ENCODE measurements at places on chromosomes 1 and 21.
A peak's percentile ranks its signal among the peaks of the same experiment; 100 is the strongest.

GRCh38 chr1:82538876-82539275 is 738.1 kb downstream of the ADGRL2 start:
- no peak for DNase-seq

DNA sequence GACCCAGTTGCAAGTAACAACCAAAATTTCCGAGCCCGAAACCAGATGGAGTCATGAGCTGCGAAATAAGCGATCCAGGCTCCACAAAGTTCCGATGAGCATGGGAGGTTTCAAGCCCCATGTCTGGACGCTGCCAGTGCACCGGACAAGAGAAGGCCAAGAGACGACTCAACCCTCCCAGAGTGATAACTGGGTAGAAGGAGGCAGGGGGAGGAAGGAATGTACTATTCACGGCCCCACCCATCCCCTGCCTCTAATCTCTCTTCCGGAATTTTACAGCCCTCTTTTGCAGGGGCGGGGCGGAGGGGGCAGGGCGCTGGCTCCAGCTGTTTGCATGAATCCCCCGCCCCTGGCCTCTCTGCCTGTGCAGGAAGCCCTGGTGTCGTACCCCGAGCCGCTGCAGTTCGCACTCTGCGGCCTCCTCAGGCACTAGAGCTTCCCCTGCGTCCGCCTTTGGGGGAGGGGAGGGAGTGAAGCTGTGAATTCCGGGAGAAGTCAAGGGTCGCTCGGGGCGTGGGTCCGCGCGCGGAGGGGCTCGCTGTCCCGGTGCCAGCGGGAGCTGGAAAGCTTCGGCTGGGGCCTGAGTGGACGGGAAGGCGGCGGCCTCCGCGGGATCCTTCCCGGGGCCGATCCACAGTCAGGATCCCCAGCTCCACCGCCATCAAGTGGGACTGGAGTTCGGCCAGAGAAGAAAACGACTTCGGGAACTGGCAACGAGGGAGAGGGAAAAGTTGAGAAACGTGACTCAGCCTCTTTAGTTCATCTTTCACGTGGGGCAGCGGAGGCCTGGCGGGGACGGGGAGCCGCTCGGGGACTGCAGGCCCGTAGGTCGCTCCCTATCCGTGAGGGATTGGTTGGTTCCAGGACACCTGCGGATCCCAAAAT is 6.3 kb upstream of the PTP4A2 start:
- peak; percentile 93 for DNase-seq

GRCh38 chr1:90132306-90132705 is 137.4 kb downstream of the ZNF326 start:
- no peak for DNase-seq

DNA sequence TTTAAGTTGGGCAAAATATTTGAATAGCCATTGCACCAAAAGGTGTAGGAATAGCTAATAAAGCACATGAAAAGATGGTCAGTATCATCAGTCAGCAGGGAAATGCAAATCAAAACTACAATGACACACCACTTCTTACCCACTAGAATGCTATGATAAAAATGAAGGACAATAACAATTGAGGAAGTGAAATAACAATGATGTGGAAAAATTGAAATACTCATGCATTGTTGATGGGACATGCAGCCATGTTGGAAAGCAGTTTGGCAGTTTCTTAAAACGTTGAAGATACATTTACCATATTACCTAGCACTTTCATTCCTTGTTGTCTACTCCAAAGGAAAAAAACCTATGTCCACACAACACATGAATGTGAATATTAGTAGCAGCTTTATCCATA is 28.4 kb downstream of the HSD3B1 start:
- DNase-seq: no peak

GRCh38 chr1:198287916-198288315 is 131.1 kb downstream of the NEK7 start:
- no peak for DNase-seq

- no peak for DNase-seq
Measured at GRCh38 chr1:170157820-170158219, 12.1 kb downstream of the NTMT2 start.

DNA sequence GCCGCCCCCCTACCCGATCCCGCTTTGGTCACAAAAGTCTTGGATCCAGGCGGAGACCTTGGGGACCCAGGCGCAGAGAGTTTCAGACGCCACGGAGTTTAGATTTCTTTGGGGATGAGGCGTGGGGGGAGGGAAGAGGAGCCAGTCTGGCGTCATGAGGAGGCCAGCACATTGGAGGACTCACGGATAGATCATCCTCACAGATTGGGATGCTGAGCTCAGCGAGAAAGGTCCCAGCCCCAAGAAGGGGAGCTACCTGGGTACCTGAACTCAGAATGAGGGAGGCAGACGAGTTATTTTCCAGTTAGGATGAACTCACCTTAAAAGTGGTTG is 393 bp downstream of the ELAPOR1 start:
- DNase-seq: no peak

- DNase-seq: peak; percentile 90
Measured at GRCh38 chr1:156860113-156860627, 495 bp upstream of the NTRK1 start.

GRCh38 chr21:34835526-34835925 is 166.7 kb downstream of the CLIC6 start:
- no peak for DNase-seq

DNA sequence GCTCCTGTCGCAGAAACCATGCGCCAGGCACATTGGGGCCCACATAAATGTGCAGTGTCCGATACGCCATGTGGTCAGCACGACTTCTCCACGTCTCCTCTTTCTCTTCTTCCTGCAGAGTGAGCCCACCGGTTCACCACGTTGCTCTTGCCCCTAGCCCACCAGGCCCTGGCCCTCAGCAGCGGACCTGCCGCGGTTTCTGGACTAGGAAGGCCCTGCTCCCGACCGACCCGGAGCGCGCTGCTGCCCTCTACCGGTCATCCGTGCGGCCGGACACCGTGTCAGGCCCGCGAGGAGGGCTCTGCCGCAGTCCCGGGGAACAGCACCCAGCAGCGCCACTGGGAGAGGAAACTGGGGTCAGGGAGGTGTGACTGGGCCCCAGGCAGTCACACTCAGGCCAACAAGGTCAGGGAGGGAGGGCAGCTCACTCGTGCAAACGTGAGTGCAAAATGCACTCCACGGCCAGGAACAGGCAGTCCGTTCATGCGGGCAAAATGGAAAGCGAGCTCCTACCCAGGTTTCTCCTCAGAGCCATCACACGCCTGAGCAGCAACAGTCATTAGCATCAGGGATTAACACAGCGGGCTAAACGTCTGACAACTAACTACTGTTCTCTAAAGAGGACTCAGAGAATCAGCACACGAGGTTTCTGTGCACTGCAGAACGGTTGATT is 13.7 kb downstream of the TLR5 start:
- DNase-seq: peak; percentile 80

DNA sequence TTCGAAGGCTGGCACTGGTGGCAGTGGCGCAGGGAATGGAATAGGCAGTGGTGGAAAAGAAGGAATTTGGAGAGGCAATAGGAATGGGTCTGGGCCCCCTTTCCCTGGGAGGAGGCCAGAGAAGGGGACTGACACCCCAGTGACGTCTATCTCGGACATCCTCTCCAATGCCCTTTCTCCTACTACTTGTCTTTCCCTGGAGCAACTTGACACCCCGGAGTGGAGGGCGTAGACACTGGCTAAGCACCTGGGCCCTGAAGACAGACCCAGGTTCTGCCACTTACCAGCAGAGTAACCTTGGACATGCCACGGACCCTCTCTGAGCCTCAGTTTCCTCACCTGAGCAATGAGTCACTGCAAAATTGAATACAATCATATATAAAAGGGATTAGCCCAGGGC is 86.8 kb downstream of the CAMK2N1 start:
- DNase-seq: no peak

DNA sequence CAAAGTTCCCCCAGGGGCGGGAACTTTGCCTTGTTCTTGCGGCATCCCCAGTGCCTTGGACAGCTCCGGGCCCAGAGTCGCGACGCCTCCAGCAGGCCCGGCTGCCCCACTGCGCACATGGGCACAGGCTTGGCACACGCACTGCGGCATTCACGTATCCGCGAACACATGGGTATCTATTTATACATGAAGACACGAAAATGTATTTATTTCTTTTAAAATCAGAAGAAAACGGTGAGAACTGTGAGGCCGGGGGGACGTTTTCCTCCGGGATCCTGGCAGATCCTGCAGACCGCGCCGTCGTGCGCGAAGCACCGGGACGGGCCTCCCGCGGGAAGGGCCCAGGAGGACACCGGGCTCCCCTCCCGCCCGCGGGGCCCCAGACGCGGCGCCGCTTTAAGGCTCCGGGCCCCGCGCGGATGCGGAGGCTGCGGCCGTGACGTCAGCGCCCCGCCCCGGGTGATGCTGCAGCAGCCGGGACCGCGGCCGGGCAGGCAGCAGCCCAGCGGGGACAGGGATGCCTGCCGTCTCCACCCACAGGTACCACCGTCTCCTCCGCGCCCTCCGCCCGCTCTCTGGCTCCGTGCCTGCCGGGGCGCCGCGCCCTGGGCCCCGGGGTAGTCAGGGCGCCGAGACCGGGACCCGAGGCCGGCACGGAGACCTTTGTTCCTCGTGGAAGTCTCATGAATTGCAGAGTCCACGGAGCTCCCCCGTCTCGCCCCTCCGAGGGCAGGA is at the start of gene SLC45A1:
SLC45A1 (plus strand) TSS at position 468 of the 735 bp plus-strand sequence. CDS start 6,216 bp downstream, outside the sequence.
- DNase-seq: peak; percentile 91

DNA sequence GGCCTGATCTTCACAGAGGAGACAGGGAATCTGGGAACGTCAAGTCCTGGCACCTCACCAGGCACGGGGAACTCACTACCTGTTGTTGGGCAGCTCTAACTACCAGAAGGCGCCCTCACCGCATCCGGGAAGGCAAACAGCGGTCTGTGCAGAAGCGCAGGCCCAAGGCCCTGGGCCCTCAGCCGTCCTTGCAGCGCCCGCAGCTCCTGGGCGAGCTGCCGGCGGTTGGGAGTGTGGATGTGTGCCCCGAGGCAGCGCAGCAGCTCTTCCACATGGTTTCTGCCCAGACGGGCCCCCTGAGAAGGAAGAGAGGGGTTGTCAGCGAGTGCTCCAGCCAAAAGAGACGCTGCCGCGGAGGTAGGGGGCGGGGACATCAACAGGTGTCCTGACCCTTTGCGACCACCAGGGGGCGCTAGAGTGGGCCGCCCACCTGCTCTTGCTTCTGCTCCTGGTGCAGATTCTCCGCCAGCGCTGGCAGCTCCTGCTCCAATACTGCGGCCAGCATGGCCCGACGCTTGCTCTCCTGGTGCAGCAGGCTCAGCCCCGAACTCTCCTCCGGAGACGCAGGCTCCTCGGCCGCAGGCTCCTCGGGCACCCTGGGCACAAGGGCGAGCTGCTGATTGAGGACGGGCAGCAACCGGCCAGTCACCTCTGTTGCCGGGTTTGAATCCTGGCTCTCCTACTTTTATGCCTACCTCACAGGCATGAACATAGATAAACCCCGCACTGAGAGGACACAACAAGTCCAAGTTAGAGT is 9.3 kb downstream of the MAP3K6 start:
- DNase-seq: peak; percentile 97

GRCh38 chr1:20124456-20125057 is 5.2 kb upstream of the PLA2G2D start:
- DNase-seq: no peak

DNA sequence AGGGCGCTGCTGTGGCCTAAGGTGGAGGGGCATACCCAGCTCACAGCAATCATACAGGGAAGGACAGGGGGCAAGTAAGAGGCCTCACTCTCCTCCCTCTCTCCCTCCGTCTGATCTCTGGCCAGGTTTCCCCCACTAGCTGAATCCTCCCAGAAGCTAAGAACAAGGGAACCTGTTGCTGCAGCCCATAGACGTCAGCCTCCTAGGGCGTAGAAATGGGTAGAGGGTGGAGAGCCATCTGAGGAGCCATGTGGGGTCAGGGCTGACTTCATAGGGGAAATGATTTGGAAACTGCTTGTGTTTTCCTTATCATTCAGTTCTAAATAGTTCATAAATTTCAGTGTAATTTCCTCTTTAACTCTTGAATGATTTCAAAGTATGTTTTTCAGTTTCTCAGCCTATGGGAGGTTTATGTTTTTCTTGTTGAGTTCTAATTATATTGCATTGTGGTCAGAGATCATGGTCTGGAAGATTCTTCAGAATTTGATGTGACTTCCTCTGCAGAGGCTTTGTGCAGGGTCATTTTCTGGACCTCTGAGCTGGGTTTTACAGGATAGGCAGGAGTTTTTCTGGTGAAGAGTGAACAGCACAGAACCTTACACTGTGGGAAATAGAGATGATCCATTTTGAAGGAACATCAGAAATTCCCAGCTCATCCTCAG is 2.3 kb upstream of the MOB3C start:
- DNase-seq: no peak

DNA sequence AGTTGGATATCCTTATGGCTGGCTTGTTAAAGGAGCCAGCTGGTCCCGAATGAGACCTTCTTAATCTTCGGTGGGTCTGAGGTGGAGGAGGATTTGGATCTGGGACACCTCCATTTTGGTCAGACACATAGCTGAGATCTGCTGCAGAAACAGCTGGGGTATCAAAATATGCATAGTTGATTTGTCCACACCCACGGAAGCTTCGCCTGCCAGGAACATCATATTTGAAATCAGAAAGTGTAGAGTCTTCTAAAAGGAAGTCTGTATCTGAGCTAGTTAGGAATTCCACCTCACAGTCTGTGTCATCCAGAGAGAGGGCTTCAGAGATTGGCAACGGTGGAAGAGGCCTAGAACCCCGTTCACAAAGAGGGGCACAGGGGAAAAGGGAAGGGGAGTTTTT is 12.3 kb downstream of the ERRFI1 start:
- no peak for DNase-seq

DNA sequence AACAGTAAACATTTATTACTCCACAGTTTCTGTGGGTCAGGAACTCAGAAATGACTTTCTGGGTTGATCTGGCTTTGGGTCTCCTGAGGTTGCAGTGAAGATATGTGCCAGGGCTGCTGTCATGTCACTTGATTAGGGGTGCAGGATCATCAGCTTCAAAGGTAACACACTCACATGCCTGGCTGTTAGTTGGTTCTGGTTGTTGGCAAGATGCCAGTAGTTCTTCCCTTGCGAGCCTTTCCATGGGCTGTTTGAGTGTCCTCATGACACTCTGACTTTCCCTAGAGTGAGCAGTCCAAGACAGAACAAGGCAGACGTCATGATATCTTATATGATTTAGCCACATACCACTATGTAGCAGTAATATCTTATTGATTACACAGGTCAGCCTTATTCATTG is 1.8 kb downstream of the SWT1 start:
- DNase-seq: no peak

DNA sequence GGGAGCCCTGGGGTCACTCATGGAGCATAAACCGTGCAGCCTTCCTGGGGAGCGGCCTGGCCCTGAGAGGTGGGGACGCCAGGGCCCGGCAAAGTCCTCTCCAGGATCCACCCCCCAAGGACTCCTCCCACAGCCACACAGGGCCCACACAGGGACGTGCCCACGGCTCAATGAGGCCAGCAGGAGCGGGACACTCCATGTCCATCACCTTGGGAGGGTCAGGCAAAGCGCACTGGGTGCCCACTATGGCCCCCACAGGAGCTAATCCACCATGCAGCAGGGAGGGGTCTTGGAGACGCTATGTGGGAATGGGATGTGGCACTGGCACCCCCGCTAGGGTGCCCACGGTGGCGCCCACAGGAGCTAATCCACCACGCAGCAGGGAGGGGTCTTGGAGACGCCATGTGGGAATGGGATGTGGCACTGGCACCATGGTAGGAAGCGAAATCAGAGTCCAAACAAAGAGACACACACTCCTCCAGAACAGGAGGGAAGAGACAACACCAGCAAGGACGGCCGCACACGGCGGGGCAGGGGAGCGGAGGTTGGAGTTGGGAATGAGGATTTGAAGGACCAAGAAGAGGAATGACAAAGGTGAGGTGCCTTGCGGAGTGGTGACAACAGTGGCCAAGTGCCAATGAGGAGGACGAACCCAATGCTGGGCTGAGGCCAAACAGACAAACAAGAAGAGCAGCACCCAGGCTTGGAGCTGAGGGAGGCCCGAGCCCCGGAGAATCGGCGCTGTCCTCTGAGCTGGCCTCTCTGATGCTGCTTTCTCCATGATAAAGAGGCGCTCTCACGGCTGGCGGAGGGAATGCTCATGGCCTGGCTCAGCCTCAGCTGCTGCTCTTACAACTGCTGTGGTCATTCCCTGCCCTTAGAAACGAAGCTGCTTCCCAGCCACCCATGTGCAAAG is 18.1 kb upstream of the SLC19A1 start:
- DNase-seq: no peak
